Activated CD4-positive, alpha-beta memory T cell treated with anti-CD3 and anti-CD28 coated beads for 36 hours (primary cell): ENCODE measurements at places on chromosomes 12 and 14. TPM values are rescaled to one million over a fixed set of nuclear protein-coding genes. Genes with fewer than 3 reads are reported as not detected.

Gene GPR65
- total RNA-seq, result 13.4 TPM

Gene DPPA3
- total RNA-seq, result not detected

Gene ACSM4
- not detected for total RNA-seq

Gene TMEM119
- 0.24 TPM for total RNA-seq

Gene CDKL1
- 2.4 TPM for total RNA-seq

Gene MMP19
- 0.31 TPM for total RNA-seq

Gene IQSEC3
- total RNA-seq, result 0.29 TPM

Gene SYT1
- not detected for total RNA-seq

Gene CCDC38
- not detected for total RNA-seq

Gene ADAMTS20
- not detected for total RNA-seq

Gene METTL17
- 78.9 TPM for total RNA-seq

Gene DUSP6
- 86.7 TPM for total RNA-seq

Gene ARHGAP9
- 88.4 TPM for total RNA-seq

Gene PAPOLA
- 161 TPM for total RNA-seq

Gene CABP1
- total RNA-seq, result 0.24 TPM

Gene KRT1
- total RNA-seq, result not detected

Gene STXBP6
- not detected for total RNA-seq

Gene MED6
- 47.1 TPM for total RNA-seq

Gene PPP2R3C
- 48.9 TPM for total RNA-seq
